ENCODE measurements at places on chromosomes 12 and 14. TPM values are rescaled to one million over a fixed set of nuclear protein-coding genes. Genes with fewer than 3 reads are reported as not detected.

DNA sequence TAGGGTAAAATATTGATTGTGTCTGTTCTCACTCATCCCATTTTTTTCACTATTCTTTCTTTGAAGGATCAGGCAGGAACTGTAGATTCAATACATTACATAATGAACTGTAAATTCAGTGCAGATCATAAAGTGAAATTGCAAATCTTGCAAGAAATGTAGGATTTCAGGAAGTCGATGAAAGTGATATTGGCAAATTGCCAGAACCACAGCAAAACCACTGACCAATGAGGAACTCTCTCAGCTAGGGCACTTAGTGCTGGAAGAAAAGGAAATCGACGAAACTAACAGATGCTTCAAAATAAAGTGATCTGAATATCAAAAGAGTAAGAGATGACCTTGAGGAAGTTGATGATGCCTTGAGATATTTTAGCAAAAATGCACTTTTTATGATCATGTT, 157.6 kb downstream of the AACS start:
- no peak for DNase-seq

- no peak for DNase-seq
Observed at GRCh38 chr12:49803693-49804450, 24.3 kb downstream of the NCKAP5L start.

FIGNL2 gene
- total RNA-seq, result not detected

DNA sequence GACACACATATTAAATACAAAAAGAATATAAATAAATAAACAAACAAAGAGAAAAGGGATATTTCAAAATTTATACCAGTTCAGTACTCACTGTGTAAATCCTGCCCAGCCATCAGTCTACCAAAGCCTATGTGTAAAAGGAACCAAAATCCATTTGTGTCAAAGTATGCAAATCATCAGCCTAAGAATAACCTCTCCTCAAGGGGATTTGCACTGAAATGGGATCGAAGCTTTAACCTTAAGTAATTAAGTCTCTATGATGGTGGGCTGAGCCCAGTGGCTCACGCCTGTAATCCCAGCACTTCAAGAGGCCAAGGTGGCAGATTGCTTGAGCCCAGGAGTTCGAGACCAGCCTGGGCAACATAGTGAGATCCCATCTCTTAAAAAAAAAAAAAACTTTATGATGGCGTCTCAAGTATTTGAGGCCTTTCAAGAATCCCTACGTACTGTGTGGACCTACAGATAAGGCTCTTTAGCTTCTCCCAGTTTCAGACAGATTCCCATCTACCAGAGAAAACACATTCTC, 57.8 kb upstream of the METAP2 start:
- no peak for DNase-seq

- DNase-seq, result peak; percentile 77
Observed at GRCh38 chr12:80598004-80598606, 109.3 kb upstream of the MYF6 start.

- no peak for DNase-seq
Observed at GRCh38 chr14:103286460-103286859, 47.6 kb upstream of the EIF5 start.

DNA sequence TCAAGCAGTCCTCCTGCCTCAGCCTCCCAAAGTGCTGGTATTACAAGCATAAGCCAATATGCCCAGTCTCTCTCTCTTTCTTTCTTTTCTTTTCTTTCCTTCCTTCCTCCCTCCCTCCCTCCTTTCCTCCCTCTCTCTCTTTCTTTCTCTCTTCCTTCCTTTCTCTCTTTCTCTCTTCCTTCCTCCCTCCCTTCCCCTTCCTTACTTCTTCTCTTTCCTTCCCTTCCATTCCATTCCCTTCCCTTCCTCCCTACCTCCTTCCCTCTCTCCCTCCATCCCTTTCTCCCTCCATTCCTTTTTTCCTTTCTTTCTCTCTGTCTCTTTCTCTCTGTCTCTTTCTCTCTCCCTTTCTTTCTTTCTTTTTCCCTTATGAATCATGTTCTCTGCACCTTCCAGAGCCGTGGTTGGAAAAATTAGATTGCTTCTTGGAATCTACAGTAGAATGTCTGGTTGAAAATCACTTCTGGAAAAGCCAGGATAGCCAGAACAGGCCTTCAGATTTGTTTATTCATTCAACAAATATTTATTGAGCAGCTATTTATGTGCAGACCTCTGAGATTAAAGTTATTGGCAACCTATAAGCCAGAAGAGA, 68.4 kb upstream of the ARHGAP5 start:
- no peak for DNase-seq

SEL1L gene
- total RNA-seq, result 34.7 TPM

TPH2 gene
- not detected for total RNA-seq

CBLN3 gene
- 0.42 TPM for total RNA-seq

- no peak for DNase-seq
Observed at GRCh38 chr12:74509886-74510285, 27.7 kb upstream of the ATXN7L3B start.

DNA sequence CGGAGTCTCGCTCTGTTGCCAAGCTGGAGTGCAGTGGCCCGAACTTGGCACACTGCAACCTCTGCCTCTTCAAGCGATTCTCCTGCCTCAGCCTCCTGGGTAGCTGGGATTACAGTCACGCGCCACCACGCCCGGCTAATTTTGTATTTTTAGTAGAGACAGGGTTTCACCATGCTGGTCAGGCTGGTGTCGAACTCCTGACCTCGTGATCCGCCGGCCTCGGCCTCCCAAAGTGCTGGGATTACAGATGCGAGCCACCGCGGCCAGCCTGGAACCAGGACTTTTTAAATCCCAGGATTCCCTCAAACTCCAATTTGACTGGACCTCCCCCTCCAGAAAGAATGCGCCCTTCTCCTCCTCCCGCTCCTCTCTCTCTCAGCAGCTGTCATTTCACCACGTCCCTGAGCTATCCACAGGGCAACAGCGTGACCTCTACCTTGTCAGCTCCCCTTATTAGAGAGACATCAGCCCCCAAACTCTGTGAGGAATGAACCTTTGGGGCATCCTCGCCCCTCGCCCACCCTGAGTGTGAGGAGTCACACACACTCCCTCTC, 2.0 kb downstream of the ESYT1 start:
- DNase-seq, result no peak

- no peak for DNase-seq
Observed at GRCh38 chr14:105005929-105006830, 14.7 kb downstream of the CDCA4 start.

LRRIQ1 gene
- total RNA-seq, result 1.0 TPM

E2F7 gene
- 20.8 TPM for total RNA-seq

DNA sequence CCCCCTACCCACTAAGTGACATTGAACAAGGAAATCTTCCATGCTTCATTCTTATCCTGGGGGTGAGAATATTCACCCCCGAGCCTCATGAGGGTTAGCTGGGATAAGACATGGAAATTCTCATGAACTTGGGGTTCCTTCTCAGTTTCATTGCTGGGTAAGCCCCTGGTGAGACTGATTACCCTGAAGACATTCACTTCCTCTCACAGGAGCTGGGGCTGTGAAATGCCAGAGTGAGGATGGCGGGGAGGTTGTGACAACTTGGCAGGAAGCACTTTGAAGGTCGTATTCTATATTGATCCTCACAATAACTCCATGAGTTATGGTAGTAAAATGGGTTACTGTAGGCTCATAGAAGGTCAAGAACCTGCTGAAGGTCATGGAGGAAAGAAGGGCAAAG, 43.5 kb downstream of the ESRRB start:
- DNase-seq, result no peak

DNA sequence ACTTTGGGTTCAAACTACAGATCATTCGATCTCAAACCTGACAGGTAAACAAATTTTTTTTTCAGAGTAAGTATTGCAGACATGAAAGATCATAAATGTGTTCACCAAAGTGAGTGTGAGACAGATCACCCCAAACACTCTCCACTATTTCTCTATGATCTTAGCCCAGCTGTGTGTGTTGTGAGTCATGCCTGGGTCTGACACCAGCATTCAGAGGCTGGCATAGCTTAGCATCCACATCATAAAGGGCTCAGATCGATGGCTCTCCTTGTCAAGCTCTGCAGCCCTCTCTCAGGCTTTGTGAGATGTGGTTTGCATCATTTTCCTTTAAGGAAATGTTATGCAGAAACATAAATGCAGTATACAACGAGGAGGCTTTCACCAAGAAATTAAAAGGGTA, 164.9 kb downstream of the ETV6 start:
- DNase-seq, result peak; percentile 37

DNA sequence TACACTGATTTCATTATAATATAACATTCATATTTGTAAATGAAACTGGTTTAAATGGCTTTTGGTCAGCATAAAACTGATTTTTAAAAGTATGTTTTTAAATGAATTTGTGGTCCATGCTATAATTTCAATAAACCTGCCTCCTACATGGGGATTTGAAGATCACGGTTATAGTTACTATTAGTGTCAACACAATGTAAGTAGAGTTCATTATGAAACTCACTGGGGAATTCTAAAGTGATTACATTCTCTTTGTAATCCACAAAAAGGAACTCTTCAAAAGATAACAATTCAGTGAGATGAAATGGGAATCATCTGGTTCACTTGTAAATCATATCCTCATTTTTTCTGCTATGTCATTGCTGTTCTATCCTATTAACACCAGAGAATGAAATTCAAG, 204.5 kb upstream of the G2E3 start:
- no peak for DNase-seq

- peak; percentile 32 for DNase-seq
Observed at GRCh38 chr14:93619176-93619793, 169.0 kb downstream of the PRIMA1 start.

MYO1H gene
- not detected for total RNA-seq

- DNase-seq, result no peak
Observed at GRCh38 chr12:43883748-43884147, 47.9 kb downstream of the TMEM117 start.

DNA sequence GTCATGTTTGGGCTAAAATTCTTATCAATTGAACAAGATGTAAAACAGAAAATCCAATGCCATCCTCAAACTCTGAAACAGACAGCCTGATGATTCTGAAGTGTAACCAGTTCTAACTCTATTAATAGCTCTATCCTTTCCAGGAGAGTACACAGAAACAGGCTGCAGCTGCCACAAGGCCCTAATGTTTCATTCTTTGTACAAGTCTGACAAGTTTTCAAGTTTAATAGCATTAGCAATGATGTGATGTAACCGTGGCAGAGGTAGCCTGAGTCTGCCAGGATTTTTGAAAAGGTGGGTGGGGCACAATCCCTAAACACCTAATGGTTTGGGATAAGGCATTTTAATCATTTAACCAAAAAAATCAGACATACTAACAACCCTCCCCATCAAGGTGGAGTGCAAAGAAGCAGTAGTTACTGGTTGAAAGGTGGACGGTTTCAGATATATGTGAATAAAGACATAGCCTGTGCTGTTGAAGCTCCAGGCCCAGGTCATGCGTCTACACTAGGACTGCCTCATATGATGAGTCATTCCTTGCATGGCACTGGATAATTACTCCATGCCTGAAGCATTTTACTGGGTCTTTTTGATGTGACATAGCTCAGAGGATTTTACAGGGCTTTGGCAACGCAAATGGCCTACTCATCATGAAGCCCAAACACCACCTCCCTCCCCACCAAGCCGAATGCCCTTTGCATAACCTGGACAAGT, 145.1 kb upstream of the GRIP1 start:
- DNase-seq, result peak; percentile 89

DNA sequence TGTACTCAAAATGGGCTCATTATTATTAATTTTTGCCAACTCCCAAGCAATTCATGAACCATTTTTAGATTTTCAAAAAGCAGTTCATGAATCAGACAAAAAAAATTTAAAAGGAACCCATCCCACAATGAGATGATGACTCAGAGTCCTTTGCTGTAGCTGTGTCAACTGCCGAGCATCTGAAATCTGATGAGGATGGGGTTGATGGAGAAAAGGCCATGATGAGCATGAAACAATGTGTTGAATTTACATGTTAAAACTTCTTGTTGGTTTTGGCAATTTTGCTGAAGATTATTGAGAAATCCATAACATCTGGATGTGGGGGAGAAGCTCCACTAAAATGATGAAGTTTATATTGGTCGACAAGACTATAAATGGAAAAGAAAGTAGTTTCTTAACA, 378.0 kb downstream of the FOXG1 start:
- peak; percentile 3 for DNase-seq

- no peak for DNase-seq
Observed at GRCh38 chr14:98955036-98955740, 316.8 kb downstream of the BCL11B start.

DNA sequence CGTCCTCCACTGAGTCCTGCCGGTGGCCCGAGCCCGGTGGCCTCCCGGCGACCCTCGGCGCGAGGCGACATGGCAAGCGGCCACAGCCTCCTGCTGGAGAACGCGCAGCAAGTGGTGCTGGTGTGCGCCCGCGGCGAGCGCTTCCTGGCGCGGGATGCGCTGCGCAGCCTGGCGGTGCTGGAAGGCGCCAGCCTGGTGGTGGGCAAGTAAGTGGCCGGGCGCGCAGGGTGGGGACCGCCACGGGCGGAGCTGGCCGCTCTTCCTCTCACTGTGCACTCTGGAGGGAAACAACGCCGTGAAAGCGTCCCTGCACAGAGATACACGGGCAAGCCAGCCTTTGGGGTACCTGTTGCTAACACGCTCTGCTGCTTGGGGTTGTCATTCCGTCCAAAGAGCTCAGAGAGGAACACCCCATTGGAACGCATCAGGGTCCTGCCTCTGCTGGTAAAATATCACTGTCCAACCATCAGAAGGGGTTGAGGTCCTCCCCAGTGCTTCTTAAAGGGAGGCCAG, at the start of gene AMDHD1:
Gene AMDHD1, plus strand, starts transcription at position 2 of the 513 bp plus-strand sequence. Its CDS starts 68 bp downstream, at position 70.
- no peak for DNase-seq

TROAP gene
- 36.3 TPM for total RNA-seq

GRCh38 chr14:48703728-48704467, 882.3 kb downstream of the RPS29 start:
- DNase-seq, result no peak
